IPS DF 6.9 (cell line): ENCODE measurements at places on chromosomes 4 and X.
A peak's percentile ranks its signal among the peaks of the same experiment; 100 is the strongest.

DNA sequence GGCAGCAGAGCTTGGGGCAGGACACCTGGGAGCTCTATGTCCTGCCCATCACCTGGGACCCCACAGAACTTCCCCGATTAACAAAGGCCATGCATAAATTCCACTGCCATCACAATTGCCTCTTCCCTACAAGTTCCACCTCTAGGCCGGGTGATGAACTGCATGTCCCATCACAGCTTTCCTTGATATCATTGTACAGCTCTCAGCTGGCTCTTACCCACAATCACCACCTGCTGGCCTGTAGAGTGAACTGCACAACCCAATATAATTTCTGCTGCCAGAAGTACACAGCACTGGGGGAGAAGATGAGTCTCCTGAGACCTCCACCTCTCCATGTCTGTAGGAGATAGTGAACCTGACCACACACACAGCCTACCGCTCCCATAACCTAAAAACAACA is 285.0 kb upstream of the AADAT start:
- DNase-seq: peak; percentile 48

GRCh38 chr4:138226351-138226750 is 15.8 kb downstream of the SLC7A11 start:
- DNase-seq: no peak

- no peak for DNase-seq
These were observed 18.7 kb downstream of the MGST2 start for GRCh38 chr4:139684351-139684750.

- DNase-seq: no peak
These were observed 19.8 kb upstream of the SGMS2 start for GRCh38 chr4:107804956-107805355.

GRCh38 chr4:187307131-187307530 is 583.5 kb upstream of the FAT1 start:
- DNase-seq: no peak

- DNase-seq: peak; percentile 9
These were observed 252.8 kb upstream of the SLC7A11 start for GRCh38 chr4:138494931-138495330.

DNA sequence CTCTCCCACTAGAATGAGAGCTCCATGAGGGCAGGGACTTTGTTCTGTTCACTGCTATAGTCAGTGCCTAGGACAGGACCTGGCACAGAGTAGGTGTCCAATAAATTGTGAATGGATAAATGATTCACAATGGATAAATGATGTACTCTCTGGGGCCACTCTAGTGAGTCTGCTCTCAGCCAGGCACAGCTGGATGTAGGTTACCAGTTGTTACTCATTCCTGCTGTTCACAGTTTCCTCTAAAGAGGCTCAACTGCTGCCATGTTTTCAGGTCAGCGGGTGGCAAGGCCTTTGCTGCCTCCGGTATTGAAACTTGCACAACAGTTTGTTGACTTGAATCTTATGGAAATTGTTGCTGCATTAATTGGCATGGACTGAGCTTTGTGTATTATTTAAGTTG is 99.1 kb downstream of the NHSL2 start:
- DNase-seq: no peak

DNA sequence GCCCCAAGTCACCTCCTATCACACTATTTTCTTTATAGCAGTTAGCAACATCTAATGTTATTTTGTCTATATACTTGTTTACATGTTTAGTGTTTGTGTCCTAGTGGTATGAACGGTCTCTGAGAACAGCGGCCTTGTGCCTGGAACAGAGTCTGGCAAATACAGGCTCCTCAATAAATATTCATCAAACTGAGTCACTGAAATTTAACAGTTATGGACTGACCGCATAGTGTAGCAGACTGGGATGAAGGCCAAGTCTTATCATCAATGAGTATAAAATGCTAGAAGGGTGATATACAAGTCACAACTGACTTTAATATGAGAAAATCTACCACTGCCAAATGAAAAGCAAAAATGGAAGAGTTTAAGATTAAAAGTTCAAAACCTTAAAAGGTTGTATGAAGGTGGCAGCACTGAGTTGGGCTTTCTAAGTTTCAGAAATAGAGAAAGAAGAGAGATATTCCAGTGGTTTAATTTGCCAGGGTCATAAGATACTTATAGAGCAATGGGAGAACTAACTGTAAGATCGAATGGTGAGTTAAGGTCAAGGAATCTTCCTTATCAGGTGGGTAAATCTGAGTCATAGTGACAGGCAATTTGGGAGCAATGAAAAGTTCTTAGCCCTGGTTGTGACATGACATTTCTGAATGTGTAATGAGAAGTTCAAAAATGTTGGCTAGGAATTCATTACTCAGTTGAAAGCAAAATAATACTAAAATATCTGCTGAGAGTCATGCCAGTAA is 34.9 kb downstream of the ELOVL6 start:
- no peak for DNase-seq

GRCh38 chr4:168021666-168022065 is 70.7 kb upstream of the ANXA10 start:
- no peak for DNase-seq

- DNase-seq: no peak
These were observed 15.1 kb downstream of the FAT1 start for GRCh38 chr4:186708554-186708953.

GRCh38 chr4:44842531-44842930 is 116.2 kb upstream of the GNPDA2 start:
- DNase-seq: no peak

- peak; percentile 39 for DNase-seq
These were observed 147.2 kb upstream of the DKK2 start for GRCh38 chr4:107183155-107183774.

- DNase-seq: no peak
These were observed 7.4 kb downstream of the ATOH1 start for GRCh38 chr4:93835929-93836328.

GRCh38 chrX:16239211-16239610 is 71.9 kb downstream of the MAGEB17 start:
- DNase-seq: no peak

GRCh38 chr4:120763650-120764049 is 158.9 kb downstream of the PRDM5 start:
- DNase-seq: no peak

DNA sequence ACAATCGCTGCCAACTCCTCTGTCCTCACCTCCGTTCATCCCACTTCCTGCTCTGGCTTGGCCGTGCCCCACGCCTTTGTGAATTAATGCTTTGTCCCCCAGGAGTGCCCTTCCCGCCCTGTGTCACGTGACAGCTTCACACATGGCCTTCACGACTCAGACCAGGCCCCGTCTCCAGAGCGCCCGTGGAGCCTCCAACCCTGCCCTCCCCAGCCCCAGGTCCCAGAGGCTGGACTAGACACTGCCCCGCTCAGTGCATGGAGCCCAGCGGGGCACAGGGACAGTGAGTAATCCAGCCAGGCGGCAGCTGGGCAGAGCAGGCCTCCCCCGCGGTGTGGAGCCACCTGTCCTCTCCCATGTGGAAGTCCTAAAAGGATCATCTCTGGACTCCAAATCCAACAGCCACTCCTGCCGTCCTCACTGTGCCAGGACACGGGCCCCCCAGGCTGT is 7.4 kb downstream of the ADRA2C start:
- no peak for DNase-seq

- DNase-seq: no peak
These were observed 138.6 kb upstream of the NKX1-1 start for GRCh38 chr4:1544861-1545281.

DNA sequence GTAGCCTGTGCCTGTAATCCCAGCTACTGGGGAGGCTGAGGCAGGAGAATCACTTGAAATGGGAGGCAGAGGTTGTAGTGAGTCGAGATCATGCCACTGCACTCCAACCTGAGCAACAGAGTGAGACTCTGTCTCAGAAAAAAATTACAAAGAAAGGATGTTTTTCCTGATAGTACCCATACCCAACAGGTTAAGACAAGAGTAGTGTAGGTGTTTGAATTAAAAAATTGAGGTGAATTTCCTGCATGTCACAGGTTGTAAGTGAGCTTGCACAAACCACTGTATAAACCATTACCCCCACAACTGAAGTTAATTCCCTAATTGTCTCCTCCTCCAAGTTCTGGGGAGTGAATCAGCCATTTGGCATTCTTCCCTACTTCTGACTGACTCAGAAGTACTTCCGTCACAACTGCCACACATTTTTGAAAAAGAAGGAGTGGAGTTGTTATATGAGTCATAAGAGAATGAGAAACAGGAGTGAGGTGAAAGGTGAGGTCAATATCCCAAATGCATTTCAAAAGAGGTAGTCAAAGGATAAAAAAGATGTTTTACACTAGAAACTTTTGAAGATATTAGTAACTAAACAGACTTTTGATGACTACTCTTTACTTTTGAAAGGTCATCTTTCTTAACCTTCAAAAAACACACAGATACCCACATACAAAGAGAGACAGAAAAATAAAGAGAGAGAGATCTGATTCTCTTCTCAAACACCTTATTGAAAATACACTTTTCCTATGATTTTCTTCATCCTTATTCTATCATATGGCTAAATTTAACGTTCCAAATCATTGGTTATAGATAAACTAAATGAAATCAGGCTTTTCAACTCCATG is 134.5 kb downstream of the BTC start:
- DNase-seq: no peak

DNA sequence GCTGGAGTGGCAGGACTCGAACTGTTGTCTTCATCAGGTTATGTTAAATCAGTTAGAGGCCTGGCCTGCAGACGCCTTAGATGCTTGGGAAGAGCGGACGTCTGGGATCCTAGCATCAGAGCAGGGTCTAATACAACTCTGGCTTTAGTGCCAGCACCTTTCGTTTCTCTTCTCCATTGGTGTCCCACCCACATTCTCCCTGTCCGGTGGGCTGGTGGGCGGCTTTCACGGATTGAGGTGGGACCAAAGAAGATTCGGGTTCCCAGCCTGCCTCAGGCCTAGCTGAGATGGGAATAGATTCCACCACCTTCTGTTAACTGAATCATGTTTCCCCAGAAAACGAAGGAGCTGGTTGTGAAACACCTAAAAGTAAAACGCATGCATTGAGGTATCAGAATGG is 939 bp downstream of the PDK3 start:
- DNase-seq: no peak

GRCh38 chr4:138698641-138699040 is 316.9 kb upstream of the NOCT start:
- DNase-seq: no peak

- no peak for DNase-seq
These were observed 219.6 kb downstream of the SNCA start for GRCh38 chr4:89617317-89617716.

DNA sequence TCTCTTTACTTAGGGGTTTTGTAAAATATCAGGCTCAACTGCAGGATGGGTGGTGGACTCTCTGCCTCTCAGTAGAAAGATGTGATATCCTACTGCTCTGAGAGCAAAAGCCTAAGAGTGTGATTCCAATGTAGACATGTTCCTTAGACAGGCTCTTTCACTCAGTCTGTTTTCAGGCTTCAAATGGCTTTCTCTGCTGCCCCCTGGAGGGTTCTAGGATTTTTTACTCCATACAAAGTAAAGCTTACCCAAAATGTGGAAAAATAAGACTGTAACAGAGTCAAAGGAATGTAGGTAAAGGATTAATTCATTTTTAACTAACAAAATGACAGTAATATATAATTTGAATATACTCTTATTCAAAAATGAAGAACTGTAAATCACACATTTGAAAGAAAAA is 32.1 kb downstream of the ZGRF1 start:
- DNase-seq: peak; percentile 22

DNA sequence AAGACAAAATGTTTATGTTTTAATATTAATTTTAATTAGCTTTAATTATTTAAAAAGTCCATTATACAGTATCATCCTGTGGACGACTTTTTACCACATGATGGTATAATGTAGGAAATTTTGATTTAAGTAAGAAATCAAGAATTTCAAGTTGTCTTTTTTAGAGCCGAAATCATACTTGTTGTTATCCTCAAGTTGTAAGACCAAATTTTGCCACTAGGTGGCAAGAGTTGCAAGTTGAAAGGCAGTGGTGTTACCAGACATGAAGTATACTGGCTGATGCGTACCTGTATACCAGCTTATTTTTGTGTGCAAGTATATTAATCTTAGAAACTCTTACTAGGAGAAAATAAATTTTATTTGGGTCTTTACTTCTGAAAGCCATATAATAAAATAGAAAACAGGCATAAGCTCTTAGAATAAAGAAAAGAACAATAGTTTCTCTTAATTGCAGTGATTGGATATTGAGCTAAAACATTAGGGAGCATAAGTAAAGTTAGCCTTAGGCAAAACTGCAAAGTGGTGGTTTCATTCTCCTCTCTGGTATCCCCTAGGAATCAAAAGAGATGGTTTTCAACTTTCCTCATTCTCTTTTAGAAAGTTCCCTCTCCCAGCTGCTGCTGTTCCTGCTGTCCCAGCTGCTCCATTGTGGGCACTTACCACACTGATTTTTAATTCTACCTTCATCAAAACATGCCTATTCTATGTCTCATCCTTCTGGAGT is 118.0 kb upstream of the WDFY3 start:
- peak; percentile 29 for DNase-seq

GRCh38 chrX:31099536-31100090 is 27.8 kb upstream of the FTHL17 start:
- no peak for DNase-seq

GRCh38 chr4:71026086-71026485 is 32.6 kb downstream of the DCK start:
- DNase-seq: no peak

DNA sequence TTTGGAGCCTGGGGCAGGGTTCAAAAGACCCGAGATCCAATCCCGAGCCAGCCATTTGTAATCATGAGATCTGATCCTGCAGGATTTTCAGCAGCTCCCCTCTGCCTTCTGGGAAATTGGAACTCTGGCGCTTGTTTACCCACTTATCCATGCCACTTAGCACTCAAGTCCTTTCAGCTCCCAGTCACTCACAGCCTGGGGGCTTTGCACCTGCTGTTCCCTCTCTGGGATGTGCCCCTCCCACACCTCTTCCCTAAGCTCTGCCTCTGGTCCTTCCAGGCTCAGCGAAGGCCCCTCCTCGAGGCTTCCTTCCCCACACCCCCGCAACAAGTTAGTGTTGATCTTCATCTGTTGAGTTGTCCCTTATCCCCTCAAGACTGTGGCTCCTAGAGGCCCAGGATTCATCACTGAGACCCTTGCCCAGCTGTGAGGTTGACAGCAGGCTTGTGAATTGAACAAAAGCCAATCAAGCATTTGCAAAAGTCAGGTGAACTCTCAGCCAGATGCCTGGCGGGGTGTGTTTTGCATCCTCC is 99.1 kb upstream of the AFAP1 start:
- no peak for DNase-seq

DNA sequence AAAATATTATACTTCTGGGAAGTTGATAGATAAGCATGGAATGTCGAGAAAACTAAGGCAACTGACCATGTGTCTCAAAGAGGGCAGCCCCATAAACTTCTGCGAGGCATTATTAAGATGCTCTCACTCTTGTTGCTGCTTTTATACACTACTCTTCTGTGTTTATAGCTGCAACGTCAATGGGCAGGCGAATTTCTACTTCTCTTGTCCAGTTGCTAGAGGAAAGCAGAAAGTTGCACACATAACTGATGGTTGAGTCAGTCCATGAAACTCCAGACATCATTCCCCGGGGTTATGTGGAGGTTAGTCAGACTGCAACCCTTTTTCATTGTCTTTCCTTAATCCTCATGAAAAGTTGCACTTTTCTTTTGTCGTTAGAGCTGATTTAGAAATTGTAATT is 39.8 kb downstream of the VCX3B start:
- DNase-seq: no peak
